ENCODE measurements at places on chromosomes 12 and 14.

DNA sequence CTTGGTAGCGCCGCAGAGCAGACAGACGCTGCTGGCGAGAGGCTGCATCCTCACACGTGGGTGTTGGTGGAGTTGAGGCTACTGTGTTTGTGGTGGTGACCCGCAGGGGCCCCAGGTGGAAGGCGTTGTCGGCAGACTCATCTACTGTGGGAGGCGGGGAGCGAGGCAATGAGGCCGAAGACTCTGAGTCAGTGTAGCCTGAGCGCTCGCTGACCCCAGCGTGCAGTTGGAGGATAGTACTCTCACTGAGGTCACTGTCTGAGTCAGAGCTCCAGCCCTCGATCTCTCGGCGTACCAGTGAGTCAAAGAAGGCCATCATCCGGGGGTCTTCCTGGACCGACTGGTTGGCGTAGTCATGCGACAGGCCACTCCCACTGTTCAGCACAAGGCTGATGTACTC lies 76.0 kb upstream of the ACTN1 start:
- DNase-seq: no peak

DNA sequence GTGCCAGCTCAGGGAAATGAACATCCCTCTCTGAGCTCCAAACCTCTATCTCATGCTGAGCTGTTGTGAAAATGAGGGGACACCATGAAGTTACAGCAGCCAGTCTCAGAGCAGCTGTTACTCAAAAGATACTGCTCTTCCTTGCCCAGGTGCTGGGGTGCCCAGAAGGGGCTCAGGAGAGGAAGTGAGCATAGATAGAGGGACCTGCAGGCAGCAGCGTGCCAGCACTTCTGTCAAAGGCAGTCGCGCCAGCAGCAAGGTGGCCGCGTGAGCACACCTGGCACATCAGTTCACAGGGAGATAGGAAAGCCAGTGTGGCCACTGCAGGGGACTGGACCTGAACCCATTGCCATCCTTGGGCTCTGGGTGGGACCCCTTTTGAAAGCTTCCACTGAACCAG lies 27.8 kb downstream of the C14orf132 start:
- DNase-seq: no peak

DNA sequence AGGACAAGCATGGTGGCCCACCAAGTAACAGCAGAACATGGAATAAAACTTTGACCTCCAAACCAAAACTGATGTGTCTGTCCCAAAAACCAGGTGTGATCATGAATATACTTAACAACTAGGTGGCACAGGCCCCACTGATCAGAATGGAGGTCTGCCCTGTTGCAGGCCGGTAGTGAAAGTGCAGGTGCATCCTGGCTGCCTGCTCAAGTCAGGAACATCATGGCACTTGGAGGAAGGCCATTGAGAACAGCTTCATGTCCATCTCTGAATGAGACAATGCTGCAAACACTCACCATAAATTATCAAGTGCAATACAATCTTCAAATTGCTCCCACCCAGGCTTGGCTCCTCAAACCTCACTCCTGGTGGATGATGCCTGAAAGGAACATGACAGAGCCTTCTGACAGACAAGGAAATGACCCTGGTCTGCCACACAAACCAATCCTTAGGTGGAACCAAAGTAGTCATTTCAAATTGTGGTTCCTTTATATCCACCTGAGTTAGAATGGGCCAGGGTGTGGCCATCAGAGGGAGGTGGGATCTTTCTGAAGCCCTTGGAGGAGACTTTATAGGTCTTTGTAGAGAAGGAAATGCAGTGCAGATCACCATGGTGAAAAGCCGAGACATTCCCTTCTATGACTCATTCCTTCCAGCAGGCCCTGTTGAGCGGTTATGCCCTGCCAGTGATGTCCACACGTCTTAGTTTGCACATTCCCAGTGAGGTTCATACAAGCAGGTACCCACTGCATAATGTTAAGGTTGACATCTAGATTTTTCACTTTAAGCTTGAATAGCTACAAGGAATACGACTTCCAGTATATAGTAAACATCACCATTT lies 36.0 kb downstream of the EGLN3 start:
- no peak for DNase-seq

GRCh38 chr14:74794947-74795346 lies 31.8 kb downstream of the YLPM1 start:
- DNase-seq: no peak

DNA sequence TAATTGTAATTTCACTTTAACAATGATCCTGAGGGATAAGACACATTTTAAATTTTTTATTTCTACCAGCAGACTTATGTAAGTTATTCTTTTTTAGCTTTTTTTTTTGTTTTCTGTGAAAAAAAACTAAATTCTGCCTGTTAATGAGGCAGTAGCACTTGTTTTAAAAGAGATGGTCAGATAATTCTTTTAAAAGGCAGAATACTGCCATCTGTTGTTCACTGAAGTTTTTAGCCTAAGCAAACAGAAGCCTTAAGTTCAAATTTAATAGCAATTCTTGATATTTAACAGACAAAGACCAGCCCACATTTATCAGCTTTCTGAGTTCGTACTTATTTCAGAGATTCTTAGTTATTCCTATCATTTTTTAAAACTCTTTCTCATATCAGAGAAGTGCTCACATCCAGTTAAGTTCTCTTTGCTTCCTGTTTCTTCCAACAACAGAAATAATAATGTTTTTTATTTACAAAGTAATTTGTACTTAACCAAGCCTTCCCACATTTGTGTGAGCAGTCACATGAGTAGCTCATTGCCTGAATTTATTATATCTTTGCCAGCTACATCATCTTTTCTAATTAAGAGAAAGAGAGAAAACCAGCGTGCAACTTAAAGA lies 93.4 kb upstream of the SLCO1C1 start:
- DNase-seq: no peak

DNA sequence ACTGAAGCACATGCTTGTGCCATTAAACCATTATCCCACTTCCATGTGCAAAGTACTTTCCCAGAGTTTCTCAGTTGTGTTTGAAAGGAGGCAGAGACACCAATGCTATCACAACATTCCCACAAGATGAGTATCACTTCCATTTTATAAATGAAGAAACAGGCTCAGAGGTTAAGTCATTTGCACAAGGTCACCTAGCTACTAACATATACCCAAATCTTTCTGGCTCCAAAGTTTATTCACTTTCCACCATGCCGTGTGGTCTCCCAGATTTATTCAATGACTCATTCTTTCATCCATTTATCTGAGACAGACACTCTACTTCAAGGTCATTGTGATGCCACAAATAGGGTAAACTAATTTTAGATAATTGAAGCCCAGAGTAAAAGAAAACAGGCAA lies 9.4 kb downstream of the ART4 start:
- DNase-seq: no peak

DNA sequence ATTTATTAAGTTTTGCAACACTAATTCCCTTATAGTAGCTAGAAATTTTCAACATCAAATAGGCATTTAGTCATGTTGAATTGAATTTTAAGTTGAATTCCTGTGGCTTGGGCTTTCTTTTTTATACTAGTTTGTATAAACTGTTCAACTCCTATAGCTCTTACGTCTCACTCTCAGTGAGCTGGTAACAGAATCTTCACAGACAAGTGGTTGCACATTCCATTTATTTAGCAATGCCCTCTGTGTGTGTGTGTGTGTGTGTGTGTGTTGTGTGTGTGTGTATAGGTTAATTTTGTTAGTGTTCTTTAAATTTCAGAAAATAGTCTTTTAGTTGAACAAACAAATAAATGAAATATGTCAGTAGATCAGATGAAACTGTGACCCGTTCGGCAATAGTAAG lies 425.0 kb downstream of the NPAS3 start:
- DNase-seq: no peak

- no peak for DNase-seq
Measured at GRCh38 chr12:85273381-85274314, 6.4 kb upstream of the ALX1 start.

DNA sequence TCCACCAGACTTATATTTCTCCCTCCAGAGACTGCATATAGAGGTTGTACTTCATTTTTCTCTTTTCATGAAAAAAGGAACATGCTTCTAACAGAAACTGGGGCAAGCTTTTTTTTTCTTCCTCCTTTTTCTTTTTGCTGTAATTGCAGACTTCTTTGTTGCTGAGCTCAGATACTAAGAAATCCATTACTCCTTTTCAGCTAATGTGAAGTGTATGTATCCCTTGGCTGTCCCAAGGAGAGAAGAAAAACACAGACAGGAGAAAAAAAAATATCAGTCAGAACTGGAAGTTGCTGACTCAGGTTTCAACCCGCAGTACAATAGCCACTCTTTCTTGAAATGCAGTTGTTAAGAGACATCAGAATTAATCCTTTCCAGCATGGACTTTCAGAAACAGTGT lies 1248.4 kb downstream of the LRFN5 start:
- DNase-seq: no peak

DNA sequence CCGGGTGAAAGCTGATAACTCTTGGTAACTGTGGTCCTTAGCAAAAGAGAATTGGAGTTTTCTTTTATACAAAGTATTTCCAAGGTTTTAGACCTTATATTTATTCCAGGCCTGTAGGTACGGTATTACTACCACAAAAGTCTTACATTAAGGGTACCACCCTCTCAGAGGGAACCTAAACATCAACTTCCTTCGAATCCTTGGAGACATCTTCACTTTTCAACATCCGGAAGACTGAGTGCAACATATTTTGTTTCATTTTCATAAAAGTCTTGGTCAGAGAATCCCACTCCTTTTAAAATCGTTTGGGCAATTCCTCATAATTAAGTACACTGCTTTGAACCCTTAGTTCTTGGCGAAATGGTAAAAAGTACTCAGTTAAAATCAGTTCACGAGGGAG lies 1.2 kb downstream of the CNOT2 start:
- no peak for DNase-seq

DNA sequence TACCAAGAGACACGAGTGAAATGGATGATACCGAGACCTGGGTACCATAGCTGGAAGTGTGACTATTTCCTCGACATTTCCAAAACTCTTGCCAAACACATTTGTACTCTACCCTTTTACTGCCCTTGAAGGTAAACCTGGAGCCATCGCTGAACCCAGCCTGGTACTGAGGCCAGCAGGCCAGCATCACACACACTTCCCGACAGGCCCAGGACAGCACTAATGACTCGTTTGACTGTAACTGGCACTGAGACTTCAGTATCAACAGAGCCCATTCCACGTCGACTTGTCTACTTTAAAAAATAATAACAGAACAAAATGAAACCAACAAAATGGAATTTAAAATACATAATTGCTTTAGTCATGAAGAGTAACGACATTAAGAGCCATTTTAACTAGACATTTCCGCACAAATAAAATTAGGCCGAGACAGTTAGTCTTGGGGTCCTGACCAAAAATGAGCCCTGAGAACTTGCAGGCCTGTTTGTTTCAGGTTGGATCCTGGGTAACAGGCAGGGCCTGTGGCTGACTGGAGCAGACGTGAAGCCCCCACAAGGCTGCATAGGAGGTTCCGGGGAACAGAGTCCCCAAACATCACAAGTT lies 94.3 kb downstream of the RIMBP2 start:
- no peak for DNase-seq

All from stimulated activated CD4-positive, alpha-beta T cell treated with anti-CD3 and anti-CD28 coated beads, TNF-alpha, amount 100 ng/mL, for 24 hours (primary cell).